Stimulated activated CD4-positive, alpha-beta T cell treated with anti-CD3 and anti-CD28 coated beads, Interleukin-4, amount 100 ng/mL, for 4 hours (primary cell): ENCODE measurements at places on chromosomes 7 and 10.

- no peak for DNase-seq
Observed at GRCh38 chr7:144516729-144517525, 113.4 kb upstream of the NOBOX start.

DNA sequence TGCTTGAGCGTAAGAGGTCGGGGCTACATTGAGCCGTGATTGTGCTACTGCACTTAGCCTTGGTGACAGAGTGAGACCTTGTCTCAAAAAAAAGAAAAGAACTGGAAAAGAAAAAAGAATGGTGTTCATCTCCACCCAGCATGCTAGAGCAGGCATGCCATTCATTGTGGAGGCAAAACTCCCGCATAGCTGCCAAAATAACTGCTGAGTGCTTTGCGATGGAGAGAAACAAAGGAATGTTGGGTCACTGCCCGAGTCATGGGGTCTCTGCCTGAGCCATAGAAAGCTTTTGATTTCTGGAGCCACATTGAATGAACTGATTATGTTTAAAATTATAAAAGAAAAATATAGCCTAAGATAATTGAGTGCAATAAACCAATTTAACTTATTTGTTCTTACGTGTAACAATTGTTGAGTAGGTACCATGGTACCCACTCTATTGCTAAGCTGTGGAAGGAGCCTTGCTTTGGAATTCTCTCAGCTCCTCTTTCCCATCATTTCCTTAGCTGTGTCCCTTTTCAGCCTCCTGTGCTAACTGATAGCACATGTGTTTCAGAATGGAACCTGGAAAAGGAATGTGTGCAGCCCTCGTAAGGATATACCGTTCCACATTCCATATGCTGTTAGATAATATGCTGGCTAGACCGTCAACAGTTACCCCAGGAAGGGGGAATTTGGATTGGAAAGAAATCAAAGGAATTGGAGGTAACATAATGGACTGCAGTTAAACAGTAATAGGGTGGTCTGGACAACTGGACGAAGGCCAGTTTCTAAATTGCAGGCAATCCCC is 99.0 kb downstream of the KIAA1217 start:
- DNase-seq = no peak

GRCh38 chr10:77552252-77552651 is 85.4 kb downstream of the KCNMA1 start:
- DNase-seq = no peak

GRCh38 chr7:32461484-32461883 is 28.7 kb downstream of the LSM5 start:
- no peak for DNase-seq

- DNase-seq = no peak
Observed at GRCh38 chr10:66892871-66893270, 33.0 kb upstream of the LRRTM3 start.

DNA sequence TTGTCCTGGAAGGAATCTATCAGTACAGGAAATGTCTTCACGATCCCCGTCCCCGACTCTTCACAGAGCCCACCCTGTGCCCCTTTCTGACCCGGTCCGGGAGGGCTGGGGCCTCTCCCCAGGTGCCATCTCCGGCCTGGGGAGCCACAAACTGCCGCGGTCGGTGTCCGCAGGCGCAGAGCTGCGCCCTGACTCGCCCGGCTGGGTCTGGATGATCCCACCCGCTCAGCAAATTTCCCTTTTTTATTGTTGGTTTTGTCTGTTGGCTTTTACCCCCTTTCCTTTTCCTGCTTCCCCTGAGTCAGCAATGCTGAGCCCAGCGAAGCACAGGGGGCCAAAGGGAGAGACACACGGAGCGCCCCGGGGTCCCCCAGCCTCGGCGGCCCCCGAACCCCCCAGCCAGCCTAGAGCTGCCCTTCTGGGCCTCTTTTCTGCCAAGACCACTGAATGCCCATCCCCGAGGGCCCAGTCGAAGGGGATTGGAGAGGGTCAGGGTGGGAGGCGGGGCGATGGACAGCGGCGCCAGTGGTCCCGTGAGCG is 30.9 kb downstream of the LEP start:
- DNase-seq = no peak

- no peak for DNase-seq
Observed at GRCh38 chr7:2118630-2119190, 114.0 kb downstream of the MAD1L1 start.

DNA sequence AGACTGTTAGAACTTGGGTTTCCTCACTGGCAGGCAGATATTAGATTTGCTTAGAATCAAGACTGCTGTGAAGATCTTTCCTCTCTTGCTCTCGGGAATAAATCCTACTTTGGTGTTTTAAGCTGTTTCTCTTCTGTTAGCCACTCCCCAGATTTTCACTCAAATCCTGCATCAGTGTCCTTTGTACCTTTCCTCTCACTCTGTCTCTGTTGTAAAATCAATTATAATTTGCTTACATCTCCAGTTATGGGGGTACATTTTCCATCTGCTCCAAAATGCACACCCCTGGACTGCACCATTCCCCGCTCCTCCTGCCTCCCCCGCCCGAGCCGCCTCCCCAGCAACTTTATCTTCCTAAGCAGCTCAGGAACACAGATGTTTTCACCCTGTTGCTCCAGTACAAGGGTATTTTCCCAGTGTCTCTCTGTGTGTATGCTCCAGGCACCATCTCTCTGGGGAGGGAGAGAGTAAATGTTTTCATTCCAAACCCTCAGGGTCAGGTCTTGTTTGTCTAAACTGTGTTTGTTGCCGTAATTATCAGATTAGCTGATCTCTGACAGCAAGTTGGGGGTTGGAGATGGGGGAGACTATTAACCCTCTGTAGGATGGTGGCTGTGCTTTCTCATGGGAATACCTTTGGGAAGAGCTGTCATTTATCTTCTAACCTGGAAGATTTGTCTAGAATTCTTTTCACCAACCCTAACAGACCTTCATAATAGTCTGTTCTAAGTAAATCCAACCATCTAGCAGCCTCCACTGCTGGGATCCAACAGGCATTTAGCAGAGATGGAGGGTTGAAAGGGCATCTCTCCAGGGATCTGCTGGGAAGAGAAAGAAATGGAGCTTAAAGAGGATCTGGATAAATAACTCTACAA is 20.4 kb upstream of the GOT1 start:
- no peak for DNase-seq

DNA sequence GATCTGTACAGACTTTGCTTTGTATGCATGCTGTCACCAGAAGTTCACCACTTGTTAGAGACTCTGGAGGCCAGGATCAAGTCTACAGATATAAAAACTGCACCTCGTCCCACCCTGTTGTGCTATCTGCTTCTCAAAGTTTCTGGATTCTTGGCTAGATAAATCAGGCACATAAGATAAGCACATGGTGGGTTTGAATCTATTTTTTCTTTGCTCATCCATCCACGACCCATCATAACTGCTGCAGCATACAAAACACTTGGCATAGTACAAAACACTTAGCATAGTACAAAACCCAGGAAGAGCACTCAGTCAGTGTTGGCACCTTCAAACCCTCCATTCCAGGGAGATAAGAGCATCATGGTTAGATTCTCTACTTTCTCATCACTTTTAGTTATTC is 42.4 kb upstream of the ANKRD1 start:
- DNase-seq = no peak

DNA sequence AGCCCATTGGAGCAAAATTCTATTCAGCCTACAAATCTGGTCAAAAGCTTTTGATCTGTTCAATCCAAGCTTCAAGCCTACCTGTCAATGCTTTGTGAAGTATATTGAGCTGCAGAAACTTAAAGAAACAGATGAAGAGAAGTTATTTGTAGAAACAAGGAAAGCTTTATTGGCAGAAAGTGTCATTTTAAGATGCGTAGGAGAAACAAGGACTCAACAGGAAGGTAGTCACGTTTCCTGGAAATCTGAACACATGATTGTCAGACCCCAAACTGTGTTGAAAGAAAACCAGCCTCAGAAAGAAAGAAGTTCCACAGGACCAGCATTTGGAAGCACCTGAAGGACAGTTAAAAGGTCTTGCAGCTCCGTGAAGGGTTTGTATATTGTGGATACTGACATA is 34.8 kb upstream of the PURB start:
- DNase-seq = no peak

- DNase-seq = no peak
Observed at GRCh38 chr10:112775892-112776674, 174.0 kb upstream of the TCF7L2 start.

- no peak for DNase-seq
Observed at GRCh38 chr7:104357166-104357565, 28.8 kb downstream of the LHFPL3 start.

DNA sequence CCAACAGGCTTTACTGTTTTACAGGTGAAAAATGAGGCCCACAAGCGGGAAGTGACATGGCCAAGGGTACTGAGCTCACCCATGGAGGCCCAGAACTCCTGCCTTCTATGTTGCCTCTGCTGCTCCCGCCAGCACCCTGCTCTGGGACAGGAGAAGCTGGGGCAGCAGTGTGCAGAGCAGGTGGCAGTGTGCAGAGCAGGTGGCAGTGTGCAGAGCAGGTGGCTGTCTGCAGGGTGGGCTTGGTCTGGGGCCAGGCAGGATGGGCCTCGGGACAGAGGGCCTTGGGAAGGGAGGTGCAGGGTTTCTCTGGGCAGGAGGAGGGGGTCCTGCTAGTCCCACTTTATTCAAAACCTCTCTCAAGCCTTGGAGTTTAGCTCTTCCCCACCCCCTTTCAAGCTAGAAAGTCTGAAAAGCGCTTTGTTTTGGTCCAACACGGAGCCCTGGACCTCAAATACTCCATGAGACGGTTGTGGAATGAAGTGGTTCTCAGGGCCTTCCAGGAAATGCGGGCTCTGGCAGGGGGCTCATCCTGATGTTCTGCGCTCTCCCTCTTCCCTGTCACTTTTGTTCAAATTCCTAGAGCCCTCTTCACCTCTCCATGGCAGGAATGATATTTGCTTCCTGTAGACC is 26.8 kb downstream of the TSPAN15 start:
- no peak for DNase-seq

- no peak for DNase-seq
Observed at GRCh38 chr7:3965794-3966395, 664.8 kb downstream of the SDK1 start.

DNA sequence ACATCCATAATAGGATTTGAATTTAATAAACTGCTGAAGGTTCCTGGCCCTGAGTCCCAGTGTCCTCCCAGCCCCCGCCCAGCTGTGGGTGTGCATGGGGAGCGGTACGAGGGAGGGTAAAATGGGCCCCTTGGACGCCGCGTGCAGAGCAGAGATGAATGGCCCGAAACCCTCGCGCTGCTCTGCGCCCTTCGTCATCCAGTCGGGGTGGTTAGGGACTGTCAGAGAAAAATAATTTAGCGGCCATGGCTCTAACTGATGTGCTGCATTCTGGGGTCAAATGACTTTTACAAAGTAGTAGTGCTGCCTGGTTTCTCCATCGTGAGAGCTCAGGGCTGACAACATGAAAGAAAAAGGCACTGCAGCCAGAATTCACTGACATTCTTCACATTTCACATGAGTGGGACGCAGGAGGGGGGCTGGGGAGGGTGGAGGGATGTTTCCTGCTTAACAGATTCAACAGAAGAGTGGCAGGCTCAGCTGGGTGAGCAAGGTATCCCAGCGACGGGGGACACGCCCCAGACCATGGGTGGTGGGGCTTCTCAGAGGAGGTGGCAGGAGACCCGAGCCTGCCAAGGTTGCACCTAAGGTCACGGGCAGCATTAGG is 304.5 kb downstream of the WDR37 start:
- no peak for DNase-seq

DNA sequence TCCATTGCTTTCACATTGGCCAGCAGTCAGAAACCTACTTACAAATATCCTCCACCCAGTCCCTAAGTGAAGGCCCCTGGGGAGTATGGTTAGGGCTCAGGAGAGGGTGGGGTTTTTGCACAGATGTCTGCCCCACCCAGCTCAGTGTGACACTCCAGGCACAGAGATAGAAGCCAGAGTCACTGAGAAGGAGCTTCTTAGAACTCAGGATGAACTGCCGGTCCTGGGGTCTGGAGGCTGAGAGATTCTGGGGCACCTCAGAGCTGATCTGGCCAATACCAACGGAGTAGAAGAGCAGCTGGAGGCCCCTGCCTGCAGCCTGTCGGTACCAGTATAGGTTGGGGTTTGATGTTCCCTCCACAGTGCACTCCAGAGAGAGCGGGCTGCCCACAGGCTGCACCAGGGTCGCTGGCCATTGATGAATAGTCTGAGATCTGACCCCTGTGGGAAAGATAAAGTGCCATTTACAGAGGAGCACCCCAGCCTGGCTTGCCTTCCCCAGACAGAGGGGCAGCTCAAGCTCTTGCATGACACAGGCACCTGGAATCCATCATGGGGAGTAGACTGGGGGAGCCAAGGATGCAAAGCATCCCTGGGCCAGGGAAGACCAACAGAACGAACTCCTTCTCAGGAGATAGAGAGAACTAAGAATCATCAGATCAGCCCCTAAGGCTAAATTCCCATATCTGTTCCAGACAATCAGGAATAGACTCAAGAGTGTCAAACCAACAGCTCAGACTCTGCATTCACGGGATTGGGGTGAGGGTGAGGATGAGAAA is 41.9 kb downstream of the PRSS2 start:
- DNase-seq = no peak

- DNase-seq = no peak
Observed at GRCh38 chr7:37420946-37421695, 27.5 kb downstream of the ELMO1 start.

DNA sequence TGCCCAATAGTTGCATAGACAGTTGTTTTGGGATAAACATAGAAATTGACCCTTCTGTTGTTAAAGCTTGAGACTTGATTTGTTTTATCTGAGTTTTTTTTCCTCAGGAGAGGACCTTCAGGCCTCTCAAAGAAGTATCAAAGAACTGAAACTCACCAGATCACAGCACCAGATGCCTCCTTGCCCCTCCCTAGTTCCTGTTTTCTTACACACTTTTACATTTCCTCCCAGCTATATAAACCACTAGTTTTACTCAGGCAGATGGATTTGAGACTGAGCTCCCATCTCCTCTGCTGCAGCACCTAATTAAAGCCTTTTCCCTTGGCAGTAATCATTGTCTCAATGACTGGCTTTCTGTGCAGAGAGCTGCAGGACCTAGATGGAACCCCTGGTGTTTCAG is 150.6 kb upstream of the NRG3 start:
- DNase-seq = no peak

GRCh38 chr10:113216102-113216501 is 266.1 kb downstream of the TCF7L2 start:
- no peak for DNase-seq

DNA sequence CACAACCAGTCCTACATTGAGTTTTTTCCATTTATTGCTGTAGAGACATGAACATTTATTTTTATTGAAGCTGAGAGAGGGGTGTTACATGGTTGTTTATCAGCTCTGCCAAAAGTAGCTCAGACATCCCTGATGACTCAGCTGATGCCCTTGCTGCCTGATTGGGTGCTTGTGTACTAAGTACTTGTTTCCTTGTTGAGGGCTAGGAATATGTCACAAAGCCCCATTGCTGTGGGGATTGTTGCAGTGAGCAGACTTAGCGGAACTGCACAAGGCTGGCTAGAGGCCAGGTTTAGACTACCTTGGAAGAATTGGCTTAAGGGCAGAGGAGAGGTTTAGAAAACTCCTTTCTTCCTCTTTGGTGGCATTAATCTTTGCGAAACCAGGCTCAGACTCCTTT is 110.6 kb downstream of the AUTS2 start:
- DNase-seq = no peak

GRCh38 chr7:100692578-100692961 is 1.5 kb downstream of the GIGYF1 start:
- DNase-seq = no peak

GRCh38 chr10:1736144-1736971 is 967 bp downstream of the ADARB2 start:
- DNase-seq = no peak
